ENCODE measurements at places on chromosomes 13 and 19.

- no peak for DNase-seq
These were observed 27.7 kb upstream of the DCUN1D2 start for GRCh38 chr13:113518076-113518803.

DNA sequence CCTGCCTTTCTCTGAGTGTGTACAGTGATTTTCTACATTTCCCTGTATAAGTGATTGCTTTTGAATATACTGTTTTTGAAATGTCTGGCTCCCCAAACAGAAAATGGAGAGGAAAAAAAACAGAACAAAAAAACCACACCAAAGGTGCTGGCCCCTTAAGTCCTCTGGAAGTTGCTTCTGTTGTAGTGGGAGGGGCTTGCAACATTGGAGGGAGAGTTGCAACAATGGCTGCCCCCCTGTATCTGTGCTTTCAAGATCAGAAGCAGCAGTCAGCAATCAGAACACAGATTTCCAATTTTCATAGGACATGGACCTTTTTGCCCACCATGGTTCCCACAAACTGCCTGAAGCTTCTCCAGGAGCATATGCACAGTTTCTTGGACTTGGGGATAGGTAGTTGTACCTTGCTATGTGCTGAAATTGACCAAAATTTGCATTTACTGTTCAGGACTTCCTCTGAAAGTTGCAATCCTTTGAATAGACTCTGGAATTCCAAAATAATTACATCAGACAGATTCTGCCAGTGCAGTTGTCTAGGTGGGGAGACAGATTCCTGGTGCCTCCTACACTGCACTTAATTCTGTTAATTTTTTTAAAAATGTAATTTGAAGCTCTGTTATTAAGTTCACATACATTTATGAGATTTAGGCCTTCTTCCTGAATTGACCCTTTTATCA, 13.8 kb downstream of the BIVM start:
- DNase-seq, result no peak

GRCh38 chr19:19447536-19448237, 42.2 kb downstream of the GATAD2A start:
- DNase-seq, result no peak

DNA sequence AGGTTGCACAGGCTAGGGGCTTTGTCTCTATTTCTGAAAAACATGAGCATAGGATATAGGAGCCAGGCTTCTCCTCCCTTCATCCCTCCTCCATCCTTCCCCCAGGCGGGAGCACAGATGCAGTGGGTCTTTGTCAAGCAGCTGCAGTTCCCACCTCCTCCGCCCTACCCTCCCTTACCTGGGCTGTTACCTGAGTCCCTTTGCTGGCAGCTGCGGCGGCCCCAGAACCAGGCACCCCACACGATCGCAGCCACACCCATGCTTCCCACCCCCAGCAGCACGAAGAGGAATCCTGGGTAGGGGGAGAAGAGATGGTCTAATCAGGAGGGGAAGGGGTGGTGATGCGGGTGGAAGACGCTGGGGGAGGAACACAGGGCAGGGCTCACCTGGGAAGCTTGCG, 7.8 kb downstream of the TMIGD2 start:
- DNase-seq, result no peak

DNA sequence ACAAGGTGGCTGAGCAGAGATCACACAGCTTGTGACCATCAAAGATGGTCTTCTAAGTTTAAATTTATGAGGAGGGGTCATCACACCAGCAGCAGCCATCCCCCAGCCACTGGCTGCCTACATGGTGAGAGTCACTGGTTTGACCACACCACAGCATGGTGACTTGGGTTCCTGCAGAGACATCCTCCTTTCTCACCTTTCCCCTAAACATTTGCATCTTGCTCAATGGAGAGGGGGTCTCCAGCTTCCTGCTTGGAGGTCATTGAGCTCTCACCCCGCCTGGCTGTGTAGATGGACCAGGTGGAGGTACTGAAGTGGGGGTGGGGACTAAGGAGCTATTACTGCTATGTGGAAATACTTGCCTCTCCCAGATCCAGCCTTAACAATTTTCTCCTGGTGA, 247.6 kb upstream of the ARGLU1 start:
- DNase-seq, result no peak

DNA sequence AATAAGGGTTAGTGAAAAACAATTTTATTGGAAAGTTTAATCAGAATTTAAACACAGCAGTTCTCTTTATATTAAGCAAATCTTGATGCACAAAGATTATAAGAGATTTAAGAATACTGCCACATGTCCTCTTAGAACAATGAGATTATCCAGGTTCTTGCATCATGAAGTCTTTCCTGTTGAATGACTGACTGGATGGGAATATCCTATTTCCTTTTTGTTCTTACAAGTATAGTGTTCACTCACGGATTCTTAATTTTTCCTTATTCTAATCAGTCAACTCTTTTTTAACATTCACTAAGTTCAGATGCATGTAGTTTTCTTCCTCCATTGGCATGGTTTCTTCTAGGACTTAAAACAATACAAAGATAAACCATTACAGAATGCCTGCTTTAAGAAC, 10.1 kb downstream of the URI1 start:
- DNase-seq, result no peak

GRCh38 chr13:85230691-85231093, 568.5 kb downstream of the SLITRK6 start:
- no peak for DNase-seq

DNA sequence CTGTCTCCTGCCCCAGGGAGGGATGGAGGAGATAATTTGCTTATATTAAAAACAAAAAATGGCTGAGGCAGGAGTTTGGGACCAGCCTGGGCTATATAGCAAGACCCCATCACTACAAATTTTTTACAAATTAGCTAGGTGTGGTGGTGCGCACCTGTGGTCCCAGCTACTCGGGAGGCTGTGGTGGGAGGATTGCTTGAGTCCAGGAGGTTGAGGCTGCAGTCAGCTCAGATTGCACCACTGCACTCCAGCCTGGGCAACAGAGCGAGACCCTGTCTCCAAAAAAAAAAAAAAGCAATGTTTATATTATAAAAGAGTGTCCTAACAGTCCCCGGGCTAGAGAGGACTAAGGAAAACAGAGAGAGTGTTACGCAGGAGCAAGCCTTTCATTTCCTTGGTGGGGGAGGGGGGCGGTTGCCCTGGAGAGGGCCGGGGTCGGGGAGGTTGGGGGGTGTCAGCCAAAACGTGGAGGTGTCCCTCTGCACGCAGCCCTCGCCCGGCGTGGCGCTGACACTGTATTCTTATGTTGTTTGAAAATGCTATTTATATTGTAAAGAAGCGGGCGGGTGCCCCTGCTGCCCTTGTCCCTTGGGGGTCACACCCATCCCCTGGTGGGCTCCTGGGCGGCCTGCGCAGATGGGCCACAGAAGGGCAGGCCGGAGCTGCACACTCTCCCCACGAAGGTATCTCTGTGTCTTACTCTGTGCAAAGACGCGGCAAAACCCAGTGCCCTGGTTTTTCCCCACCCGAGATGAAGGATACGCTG, 184.0 kb downstream of the KDM4B start:
- DNase-seq, result no peak

DNA sequence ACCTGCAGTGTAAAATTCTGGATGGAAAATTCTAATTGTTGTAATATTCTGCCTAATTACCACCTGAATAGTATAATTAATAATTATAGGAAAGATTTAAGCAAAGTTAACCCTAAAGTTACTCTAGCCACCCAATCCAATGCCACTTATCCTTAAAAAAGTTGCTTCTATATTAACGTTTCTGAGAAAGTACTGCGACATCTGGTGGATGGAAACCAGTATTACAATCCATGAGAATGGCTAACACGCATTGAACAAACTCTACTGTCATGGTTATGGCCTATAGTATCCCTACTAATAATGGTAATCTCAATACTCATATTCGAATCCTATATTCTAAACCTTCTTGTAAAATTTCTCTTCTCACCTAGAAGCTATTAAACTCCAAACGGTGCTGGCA, 1551.8 kb downstream of the SLITRK1 start:
- DNase-seq, result peak; percentile 4

DNA sequence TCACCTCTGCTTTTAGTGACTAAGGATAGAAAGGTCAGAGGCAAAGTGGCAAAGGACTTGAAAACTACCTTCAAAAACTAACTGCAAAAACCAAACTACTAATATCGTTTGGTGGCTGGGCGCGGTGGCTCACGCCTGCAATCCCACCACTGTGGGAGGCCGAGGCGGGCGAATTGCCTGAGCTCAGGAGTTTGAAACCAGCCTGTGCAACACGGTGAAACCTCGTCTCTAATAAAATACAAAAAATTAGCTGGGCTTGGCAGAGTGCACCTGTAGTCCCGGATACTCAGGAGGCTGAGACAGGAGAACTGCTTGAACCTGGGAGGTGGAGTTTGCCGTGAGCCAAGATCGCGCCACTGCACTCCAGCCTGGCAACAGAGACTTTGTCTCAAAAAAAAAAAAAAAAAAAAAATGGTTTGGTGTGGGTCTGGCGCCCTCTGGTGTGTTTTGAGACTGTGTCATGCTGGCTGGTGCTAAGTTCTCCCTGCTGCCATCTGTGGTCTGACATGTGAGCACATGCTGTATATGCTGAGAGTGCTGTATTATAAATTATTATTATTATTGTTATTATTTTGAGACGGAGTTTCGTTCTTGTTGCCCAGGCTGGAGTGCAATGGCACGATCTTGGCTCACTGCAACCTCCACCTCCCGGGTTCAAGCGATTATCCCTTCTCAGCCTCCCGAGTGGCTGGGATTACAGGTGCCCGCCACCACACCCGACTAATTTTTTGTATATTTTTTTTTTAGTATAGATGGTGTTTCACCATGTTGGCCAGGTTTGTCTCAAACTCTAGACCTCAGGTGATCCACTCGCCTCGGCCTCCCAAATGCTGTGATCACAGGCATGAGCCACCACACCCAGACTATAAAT, 36.0 kb upstream of the RNF17 start:
- peak; percentile 80 for DNase-seq

DNA sequence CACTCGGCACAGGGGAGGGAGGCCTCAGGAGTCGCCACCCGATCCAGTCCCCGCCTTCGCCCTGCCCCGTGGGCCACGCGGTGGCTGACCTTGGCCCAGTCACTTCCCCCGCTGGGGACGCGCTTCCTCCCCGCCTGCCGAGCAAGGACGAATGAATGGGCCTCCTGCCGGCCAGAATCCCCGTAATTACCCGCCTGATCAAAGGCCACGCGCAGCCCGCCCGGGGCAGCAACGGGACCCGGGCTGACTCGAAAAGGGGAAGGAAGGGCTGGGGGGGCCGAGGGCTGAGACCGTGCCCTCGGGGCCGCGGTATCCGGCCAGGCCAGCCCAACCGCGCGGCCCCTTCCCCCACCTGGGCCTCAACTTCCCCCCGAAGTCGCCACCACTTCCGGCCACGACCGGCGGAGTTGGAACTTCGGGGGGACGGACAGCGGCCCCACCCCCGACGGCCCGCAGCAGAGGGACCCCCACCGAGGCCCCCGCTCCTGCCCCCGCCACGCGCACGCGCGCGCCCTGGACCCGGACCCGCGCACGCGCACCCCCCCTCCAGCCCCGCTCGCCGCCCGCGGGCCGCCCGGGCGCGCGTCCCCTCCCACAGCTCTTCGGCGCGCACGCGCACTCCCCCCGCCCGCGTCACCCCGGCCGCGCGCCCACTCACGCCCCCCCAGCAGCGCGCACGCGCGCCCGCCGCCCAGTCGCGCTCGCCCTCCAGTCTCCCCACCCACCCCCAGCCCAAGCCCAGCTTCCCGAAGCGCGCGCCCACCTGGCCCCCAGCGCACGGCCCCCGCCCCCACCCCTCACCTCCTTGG, 520 bp downstream of the ZNF787 start:
- peak; percentile 89 for DNase-seq

DNA sequence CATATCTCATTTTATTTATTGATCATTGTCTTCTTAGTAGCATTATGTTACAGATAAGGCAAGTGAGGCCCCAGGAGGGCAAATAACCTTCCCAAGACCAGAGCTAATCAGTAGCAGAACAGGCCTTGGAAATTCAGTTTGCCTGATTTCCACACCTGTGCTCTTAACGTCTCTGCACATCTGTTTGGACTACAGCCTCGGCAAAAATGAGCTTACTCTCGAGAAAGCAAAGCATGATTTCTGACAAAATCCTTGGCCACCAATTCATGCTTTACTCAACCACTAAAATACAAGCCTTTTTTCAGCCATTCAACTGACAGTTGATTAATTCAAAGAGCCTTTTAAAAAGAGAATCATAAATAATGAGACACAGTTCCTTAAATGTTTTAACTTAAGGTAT, 309.3 kb upstream of the HTR2A start:
- peak; percentile 1 for DNase-seq

DNA sequence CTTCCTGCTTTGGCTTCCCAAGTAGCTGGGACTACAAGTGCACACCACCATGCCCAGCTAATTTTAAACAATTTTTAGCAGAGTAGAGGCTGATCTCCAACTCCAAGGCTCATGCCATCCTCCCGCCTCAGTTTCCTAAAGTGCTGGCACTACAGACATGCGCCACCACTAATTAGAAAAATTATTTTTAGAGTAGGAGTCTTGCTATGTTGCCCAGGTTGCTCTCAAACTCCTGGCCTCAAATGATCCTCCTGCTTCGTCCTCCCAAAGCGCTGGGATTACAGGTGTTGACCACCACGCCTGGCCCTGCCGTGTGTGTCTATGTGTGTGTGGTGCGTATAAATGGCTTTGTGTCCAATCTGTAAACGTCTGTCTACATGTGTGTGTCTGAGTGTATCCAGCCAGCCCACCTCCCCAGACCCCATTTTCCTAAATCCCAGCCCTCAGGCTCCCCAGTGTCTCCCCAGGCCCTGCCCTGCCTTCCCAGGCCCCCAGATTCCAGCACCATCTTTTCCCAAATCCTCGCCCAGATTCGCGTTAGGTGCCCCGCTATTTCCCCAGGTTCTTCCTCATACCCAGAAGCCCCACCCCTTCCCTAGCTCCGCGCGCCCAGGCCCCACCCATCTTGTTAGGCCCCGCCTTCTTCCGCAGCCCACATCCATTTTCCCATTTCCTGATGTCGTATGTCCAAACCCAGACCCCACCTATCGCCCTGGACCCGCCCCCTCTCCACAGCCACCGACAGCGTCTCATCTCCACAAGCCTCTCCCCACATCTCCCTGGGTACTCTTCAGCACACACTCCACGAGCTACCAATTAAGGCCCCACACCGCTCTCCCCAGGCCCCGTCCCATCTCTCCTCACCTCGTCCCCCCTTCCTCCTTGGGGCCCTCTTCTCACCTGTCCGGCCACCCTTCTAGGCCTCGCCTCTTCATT, 24.9 kb downstream of the SLC8A2 start:
- peak; percentile 65 for DNase-seq

- DNase-seq, result no peak
These were observed 10.9 kb upstream of the QTRT1 start for GRCh38 chr19:10690341-10690781.
